ENCODE measurements at places on chromosomes 3 and 15.

DNA sequence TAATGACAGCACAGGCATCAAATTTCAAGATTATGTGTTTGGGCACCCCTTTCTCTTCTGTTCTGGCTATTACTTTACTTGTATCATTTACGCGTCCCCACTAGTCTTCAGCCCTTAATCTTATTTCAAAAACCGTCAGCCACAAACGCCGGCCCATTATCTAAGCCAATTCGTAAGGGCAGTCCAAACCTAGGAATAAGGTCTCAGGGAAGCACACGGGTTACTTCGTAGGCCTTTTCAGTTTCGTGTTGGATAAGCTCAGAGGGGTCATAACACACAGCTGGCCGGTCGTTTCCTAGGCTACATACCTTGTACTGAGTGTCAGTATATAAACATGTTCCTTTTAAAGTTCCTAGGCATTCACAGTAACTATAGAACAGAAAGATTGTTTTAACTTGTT is 5.1 kb upstream of the DNAAF4 start:
- no peak for DNase-seq

DNA sequence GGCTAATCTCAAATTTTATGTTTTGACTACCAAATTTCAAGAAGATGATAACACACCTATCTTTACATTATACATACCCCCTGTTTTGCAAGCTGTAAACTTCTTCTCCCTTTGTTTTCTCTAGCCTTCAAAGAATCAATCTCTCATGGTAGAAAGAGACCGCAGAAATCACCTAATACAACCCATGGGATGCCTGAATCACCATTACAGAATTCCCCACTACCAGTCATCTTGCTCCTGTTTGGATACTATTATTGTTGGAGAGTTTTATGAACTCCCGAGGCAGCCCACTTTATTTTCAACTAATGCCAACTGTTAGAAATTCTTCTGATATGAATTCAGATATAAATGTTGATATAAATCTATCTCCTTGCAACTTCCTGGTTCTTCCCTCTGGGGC is 110.9 kb downstream of the FRMD5 start:
- no peak for DNase-seq

GRCh38 chr3:63934041-63934866 is 22.1 kb upstream of the SCAANT1 start:
- no peak for DNase-seq

- DNase-seq: no peak
Observed at GRCh38 chr3:137105277-137105977, 147.6 kb downstream of the IL20RB start.

- DNase-seq: no peak
Observed at GRCh38 chr15:101477851-101478362, 11.6 kb downstream of the PCSK6 start.

- DNase-seq: no peak
Observed at GRCh38 chr3:61985020-61985419, 388.3 kb downstream of the FEZF2 start.

DNA sequence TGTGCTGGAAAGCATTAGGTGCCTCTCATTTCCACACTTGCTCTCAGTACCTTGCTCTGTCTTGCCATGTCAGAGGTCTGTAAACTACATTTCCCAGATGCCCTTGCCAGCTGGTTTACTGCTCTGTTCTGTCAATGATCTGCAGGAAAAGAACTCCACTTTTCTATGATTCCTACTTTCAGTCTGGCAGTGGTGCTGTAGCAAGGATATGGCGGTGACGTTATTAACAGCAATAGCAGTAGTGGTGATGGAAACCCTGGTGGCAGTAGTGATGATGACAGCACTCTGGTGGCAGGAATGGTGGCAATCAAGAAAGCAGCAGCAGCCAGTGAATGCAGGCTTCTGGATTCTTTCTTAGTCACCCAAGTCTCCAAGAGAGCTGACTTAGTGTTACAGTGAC is 665.2 kb downstream of the DIPK2A start:
- no peak for DNase-seq

GRCh38 chr15:97463696-97464095 is 496.8 kb upstream of the ARRDC4 start:
- no peak for DNase-seq

DNA sequence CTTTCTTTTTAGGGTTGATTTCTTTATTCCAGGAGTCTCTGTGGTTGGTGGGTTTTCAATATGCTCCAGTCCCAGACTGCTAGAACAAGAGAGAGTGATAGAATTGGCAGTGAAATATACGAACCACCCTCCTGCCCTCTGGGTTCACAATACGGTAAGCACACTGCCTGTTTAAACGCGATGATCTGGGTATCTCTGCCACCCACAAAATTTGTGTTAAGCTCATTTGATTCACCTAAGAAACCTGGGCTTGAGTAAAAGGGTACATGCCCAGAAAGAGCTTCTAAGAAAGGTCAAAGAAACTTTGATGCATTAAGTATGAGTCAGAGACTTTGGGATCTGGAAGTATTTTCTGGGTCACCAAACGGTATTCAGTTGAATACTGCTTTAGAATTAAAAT is 29.8 kb downstream of the OXNAD1 start:
- no peak for DNase-seq

DNA sequence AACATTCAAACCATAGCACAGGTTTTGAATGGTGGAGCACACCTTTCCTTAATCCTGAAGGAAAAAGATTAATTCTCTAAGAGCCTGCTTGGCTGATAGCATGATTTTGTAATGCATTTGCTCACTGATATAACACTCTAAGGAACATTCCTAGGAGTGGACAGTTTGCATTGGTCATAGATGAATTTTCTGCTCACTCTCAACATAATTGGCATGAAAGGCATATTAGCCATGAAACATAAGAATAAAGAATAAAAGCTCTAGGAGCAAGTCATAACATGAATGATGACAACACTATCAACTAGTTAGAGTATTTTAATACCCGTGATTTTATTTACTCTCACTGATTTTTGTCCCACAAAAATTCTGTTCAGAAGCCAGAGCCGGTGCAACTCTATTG is 34.3 kb upstream of the LRTM1 start:
- DNase-seq: no peak

DNA sequence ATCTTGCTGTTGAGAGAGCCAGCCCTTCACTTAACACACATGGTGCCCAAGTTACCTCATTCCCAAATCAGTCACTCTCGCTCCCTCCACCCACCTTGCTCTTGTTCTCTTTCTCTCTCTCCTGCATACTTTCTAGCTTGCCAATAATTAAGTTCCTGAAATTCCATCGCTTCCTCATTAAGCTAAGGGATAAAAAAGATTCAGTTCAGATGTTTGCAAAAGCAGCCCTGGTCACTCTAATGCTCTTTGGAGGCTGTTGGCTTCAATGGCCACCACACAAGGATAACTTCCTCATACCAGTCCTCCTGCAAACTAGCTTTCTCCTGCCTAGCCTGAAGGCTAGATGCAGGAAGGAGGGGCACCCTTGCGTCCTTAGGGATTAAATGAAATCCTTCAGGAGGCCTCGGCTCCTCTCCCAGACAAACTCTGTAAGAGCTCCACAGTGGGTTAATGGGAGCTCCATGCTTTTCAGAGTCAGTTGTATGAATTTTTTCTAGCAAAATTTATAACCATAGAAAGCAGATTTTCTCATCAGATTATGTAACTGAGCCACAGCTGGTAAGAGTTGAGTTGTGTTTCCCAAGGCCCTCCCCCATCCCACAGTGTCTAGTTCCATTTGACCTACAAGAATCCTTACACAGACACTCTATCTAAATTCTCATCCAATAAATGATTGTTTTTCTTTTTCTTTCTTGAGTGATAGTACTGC is 176.6 kb upstream of the TRIM42 start:
- no peak for DNase-seq

- DNase-seq: no peak
Observed at GRCh38 chr15:68409736-68410370, 22.1 kb downstream of the ITGA11 start.

GRCh38 chr3:180973543-180973942 is 16.0 kb downstream of the DNAJC19 start:
- DNase-seq: no peak

DNA sequence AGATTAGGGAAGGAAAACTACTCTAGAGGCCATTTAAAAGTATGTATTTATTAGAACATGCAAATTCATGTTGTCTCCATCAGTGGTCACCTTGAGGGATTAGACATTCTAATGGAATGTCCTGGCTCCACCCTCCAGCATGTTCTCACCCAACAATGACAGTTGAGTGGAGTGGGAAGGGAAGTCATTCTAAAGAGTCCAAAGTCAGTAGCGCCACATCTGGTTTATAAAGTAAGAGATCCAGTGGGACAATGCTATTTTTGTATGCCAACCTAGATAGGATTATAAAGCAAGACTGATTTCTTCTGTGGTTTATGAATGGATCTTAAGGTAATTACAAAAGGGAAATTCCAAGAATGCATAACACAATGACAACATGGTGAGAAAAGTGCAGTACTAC is 33.3 kb downstream of the SLC24A1 start:
- no peak for DNase-seq

DNA sequence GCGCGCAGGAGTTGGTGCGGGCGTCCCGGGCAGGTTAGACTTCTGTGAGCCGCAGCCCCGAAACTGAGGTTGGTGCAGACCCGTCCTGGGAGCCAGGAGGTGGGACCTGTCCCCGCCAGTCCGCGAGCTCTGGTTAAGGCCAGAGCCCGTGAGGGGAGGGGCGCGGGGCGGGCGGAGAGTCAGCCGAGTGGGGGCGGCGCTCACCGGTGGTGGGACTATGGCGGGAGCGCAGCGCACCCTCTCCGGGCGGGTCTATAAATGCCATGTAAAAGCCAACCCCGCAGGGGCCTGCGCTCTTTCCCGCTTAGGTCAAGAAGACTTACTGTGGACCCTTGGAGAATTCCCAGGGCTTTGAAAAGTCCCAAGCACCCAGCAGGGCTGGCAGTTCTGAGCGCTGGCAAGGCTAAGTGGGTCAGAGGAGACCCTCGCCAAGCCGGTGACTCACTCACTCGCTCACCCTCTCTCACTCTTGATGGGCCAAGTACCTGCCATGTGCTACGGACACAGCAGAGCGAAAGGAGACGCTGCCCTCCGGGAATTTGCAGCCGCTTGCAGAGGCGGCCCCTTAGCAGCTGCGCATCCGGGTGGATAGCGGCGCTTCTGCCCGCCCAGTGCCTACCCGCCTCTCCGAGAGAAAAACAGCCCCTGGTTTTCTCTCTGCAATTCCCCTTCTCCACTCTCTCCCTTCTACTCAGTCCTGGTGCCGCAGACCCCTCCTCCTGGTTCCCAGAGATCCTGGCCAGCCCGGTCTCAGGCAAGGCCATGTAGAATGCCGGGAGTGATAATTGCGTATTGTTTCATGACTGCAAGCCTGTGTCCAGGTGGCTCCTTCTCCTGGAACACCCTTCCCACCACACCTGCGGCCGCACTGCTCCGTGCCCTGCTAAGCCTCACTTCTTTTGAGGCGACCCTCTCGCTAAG is at the start of gene ALDH1L1:
Gene ALDH1L1, minus strand, starts transcription at position 110 of the 921 bp plus-strand sequence. CDS start 19,607 bp downstream, outside the sequence.
- DNase-seq: no peak

- DNase-seq: no peak
Observed at GRCh38 chr3:155179966-155180757, 100.0 kb downstream of the MME start.

DNA sequence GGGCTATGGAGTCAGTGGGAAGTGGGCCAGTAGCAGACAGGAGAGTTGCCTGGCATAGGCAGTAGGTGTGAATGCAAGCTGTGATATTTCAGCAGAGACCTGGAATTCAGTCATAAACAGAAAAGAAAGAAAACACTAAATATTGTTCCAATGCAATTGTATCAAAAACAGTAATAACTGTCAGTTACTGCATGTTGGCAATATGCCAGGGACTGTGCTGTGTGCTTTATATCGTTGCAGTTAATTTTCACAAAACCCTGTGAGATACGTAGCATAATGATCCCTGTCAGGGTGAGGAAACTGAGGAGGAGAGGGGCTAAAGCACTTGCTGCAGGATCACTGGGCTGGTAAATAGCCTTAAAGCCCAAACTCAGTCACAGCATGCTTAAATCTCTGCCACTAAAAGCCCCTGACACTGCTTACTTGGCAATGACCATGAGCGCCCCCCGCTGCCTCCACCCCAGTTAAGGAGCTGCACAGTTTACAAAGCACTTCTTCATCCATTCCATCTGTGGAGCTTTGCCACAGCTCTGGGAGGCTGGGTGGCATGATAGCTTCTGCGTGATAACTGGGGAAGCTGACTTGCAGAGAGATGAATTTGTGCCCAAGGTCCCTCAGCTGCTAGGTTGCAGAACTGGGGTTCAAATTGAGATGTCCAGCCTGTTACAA is 3.9 kb downstream of the SLC6A1 start:
- no peak for DNase-seq

DNA sequence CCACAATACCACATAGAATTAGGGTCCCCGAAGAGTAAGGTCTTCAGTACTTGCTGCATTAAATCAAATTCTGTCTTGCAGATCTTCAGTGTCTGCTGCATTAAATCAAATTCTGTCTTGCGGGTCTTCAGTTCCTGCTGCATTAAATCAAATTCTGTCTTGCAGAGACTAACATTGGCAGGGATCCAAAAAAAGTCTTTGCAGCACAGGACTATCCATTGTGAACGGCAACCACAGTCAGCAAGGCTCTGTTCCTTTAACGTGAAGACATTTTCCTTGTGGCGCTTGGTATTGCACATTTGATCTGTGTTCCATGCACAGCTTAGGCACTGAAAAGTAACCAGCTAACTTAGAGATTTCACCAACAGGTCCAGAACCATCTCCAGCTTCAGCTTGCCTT is 46.8 kb upstream of the POMGNT2 start:
- DNase-seq: no peak

DNA sequence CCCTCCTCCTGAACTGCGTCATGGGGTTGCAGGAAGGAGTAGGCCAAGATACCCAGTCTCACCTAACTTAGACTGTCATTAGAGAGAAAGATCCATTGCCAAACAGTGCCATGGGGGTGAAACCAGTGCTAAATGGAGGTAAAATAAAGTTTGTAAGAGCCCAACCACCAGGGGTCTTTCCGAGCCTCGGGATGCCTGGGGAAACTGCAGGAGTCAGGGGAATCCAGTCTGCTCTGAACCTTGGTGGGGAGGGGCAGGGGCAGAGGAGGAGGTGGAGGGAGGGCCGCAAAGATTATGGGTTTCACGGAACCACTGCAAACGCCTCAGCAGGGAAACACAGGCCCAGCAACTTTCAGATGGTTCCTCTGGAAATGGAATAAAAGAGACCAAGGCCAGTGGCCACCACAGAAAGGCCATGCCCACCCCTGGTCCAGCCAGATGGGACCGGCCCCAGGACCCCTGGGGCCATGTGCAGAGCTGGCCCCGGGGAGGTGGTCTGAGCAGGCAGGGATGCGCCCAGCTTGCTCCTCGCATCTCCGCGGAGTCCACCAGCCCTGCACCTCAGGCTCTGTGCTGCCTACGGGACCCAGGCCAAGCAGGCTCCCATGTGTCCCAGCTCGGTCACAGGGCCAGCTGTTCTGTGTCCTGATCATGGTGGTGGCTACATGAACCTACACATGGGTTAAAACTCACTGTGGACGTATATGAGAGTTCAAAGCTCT is 19.8 kb upstream of the GP9 start:
- no peak for DNase-seq

- DNase-seq: no peak
Observed at GRCh38 chr3:43638594-43639447, 17.0 kb upstream of the ANO10 start.
